ENCODE measurements at places on chromosomes 2 and 18. TPM values are rescaled to one million over a fixed set of nuclear protein-coding genes. Genes with fewer than 3 reads are reported as not detected.

DNA sequence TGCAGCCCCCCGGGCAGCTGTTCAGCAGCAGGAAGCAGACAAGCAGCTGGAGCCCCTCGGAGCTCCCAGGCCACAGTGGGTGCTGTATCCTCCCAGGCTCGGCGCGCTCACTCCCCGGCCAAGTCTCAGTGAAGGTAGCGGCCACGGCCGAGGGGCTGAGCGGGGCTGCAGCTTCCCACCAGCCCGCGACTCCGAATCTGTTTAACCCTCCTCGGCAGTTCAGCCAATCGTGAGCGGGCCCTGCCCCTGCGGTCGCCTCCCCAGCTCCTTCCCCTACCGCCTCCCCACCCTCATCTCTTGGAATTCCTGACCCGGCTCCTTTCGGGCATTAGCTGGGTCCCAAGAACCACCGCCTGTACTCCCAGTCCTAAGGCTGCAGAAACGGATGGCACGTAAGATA is at the start of gene RESP18:
Gene RESP18, minus strand, starts transcription at position 203 of the 400 bp plus-strand sequence.
- no peak within 1 kb of the TSS for H3K27ac ChIP-seq
- no peaks in the 10 kb centered on the region for H3K36me3 ChIP-seq
- no peak within 1 kb of the TSS for H3K4me3 ChIP-seq

GRCh38 chr2:187527262-187527661 is 27.0 kb downstream of the TFPI start:
- H3K4me3 ChIP-seq: no peak overlapping the region
- H3K36me3 ChIP-seq: no peaks in the 10 kb centered on the region
- H3K27ac ChIP-seq: no peak overlapping the region

GRCh38 chr2:187171318-187171717 is 276.7 kb downstream of the CALCRL start:
- H3K4me1 ChIP-seq: no peaks in the 10 kb centered on the region
- DNase-seq: no peak
- H3K27ac ChIP-seq: no peak overlapping the region
- no peaks in the 10 kb centered on the region for H3K27me3 ChIP-seq
- H3K36me3 ChIP-seq: no peaks in the 10 kb centered on the region

DNA sequence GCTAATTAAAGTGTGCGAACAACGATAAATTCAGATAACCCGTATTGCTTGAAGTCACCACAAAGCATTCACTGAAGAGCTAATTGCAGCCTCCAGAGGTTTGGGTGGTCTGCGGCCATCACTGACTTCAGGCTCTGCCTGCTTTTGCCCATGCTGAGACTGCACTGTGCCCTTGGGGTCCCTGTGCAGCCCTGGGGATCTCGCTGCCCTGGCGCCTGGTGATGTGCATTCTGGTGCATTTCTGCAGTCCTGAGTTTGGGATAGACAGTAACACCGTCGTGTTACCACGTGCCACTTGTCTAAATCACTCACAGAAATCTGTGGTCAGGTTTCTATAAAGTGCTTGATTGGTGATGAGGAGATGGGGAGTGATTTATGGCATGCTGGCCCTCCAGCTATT is 27.6 kb downstream of the LDLRAD4 start:
- H3K36me3 ChIP-seq: no peaks in the 10 kb centered on the region
- no peak overlapping the region for H3K27ac ChIP-seq
- no peaks in the 10 kb centered on the region for H3K4me1 ChIP-seq
- H3K4me3 ChIP-seq: no peak overlapping the region
- no peaks in the 10 kb centered on the region for H3K27me3 ChIP-seq

DNA sequence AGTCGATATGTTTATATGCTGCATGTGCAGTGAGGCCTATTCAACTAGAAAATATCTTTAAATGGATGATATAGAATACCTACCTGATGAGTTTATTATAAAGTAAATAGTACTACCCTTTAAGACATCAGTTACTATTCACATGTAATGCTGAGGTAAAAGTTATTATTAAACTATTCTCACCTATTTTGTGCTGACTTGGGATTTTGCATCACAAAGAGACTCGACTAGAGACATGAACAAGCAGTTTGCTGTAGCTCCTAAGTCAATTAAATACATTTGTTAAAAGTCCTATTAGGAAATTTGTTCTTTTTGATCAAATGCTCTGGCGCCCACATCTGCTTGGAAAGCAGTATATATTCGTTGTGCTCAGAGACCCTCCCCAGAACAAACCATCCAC is 164.1 kb downstream of the CCDC85A start:
- H3K4me1 ChIP-seq: no peaks in the 10 kb centered on the region
- H3K36me3 ChIP-seq: no peaks in the 10 kb centered on the region
- DNase-seq: no peak
- H3K4me3 ChIP-seq: no peak overlapping the region
- H3K27ac ChIP-seq: no peak overlapping the region

The POTEI gene
- not detected for polyA plus RNA-seq

Data from stomach (tissue), 19 donors.